NCI-H460 (cell line): ENCODE measurements at places on chromosomes 7 and 10.

- no peak for DNase-seq
These were observed 1.0 kb downstream of the ADCK2 start for GRCh38 chr7:140673774-140674155.

DNA sequence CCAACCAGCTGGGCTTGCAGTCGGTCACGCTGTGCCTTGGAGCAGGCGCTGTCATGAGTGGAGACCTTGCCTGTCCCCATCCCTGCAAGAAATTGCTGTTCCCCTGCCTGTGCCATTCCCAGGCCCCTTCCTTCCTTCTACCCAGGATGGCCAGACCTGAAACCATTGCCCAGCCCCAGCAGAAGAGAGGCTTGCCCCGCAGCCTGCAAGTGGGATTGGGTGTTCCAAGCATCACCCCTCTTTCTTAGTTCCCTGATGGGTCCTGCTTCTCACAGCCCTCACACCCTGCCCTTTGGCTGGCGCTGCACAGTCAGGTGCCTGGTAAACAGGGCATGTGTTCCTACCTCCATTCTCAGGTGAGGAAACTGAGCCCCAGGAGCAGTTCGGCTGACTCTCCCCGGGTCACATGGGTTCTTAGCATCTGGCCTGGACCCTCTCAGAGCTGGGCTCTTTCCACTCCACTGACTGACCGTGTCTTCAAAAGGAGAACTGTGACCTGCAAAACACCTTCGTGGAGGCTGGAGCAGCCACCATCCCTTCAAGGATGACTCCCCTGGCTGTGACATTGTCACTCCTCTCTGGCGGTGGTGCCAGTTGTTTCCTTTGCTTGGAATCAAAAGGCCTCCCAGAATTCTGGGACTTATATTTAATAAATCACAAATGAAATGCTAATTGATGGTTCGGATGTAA, 41.9 kb upstream of the PDCD4 start:
- DNase-seq, result no peak

- no peak for DNase-seq
These were observed 4.6 kb downstream of the UFSP1 start for GRCh38 chr7:100884736-100885439.

GRCh38 chr7:44615149-44615611, 8.8 kb downstream of the OGDH start:
- no peak for DNase-seq

DNA sequence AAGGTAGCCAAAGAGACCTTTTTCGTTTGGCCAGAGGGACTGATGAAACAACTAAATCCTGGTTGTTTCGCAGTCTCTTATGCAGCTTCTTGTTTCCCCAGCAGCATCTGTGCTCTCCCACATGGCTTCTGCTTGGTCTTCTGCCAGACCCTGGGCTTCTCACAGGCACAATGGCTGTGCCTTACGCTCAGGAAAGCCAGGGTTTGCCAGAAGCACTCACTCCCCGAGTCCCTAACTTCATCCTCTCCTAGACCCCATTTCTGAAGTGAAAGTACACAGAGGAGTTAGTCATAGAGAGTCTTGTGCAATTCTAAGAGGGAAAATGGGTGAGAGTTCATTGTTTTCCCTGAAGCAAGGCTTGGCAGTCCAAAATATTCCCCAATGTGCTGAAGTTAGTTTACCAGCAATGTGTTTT, 121.7 kb downstream of the EVX1 start:
- DNase-seq, result no peak

DNA sequence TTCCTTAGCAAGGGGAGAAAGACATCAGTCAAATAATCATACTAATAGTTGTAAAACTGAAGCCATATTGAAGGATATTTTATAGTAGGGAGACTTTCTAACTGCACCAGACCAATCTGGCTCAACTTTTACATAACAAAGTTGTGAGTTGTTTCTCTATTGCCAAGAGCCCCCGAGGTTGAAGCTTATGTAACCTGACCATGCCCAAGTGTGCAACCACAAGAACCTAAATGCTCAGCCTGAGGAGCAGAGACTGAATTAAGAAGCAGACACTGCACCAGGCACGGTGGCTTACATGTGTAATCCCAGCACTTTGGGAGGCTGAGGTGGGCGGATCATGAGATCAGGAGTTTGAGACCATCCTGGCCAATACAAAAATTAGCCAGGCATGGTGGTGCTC, 77.3 kb upstream of the ARMC3 start:
- no peak for DNase-seq

GRCh38 chr10:110681023-110681681, 37.0 kb downstream of the RBM20 start:
- DNase-seq, result peak; percentile 46

DNA sequence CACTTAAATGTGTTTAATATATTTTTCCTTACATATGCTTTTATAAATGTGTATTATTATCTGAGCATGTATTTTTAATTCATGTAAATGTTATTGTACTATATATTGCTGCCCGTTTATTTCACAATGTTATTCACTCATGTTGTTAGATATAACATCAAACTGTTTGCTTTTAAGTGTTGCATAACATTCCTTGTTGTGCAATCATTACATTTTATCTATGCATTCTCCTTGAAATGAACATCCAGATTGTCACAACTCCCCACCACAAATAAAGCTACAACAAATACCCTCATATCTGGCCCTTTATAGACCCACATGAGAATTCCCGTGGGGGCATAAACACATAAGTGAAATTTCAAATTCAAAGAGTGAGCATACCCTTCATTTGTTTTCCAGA, 264.2 kb downstream of the HPSE2 start:
- no peak for DNase-seq

DNA sequence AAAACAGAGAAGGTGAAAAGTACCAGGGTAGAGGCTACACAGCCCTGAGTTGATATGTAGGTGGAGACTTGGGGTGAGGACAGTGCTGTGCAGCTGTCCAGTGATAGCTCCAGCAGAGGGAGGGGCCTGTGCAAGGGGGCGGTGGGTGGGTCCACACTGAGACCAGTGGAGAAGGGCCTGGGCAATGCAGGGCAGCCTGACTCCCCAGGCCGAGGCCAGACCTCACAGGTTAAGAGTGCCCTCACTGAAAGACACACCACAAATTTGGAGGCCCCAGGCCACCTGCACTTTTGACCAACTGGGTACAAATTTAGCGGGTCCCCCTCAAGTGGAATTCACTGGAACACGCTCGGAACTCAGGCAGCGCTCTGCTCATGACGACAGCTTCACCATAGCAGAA, 6.7 kb upstream of the RASGEF1A start:
- DNase-seq, result no peak

- no peak for DNase-seq
These were observed 78.8 kb upstream of the GSDME start for GRCh38 chr7:24836084-24836483.

- no peak for DNase-seq
These were observed 55.9 kb upstream of the PAPSS2 start for GRCh38 chr10:87603769-87604168.

DNA sequence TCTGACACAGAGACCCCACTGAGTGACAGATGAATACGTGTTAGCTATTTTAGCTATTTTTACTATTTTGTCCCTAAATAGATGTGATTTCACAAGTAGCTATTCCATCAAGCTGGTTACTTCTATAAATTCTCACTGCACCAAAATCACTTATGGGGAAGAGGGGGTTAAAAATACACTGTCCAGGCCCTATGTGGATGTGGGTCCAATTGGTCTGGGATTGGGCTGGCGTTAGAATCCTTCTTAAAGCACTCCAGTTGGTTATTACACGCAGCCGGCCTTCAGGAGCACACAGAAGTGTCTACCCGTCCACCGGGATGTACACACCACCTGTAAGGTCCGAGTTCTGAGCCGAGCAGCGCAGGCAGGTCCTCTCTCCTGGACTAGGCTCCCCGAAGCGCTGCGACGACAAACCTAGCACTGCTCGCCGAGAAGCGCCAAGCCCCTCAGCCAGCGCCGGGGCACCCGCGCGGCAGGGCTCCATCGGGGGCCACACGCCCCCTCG, 222.3 kb upstream of the MKLN1 start:
- no peak for DNase-seq

- no peak for DNase-seq
These were observed 356.9 kb downstream of the PCDH15 start for GRCh38 chr10:54444170-54444569.

DNA sequence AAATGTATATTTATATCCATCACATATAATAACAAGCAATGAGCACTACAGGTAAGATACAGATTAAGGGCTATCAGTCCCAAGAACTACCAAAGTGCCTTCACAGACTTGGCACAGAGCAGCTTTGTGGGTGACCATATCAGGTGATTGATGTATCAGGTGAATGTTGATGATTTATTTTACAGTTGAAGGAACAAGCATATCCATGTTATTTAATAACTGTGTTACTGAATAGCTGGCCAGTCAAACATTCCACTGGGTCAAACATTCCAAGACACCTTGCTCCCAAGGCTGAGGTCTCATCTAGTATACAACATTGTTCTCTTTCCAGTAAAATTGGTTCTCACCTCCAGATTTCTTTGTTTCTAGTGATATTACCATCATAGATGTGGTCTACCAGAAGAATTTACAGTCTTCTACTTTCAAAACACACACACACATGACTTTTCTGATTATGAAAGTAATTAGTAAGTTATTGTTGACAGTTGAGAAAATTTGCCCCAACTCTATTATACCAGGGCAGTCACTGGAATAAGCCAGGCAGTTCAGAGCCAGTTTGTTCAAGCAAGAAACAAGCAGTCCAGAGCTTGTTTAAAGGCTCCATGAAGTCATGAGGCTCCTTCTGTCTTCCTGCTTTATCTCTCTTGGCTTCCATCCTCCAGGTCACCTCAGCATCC, 68.2 kb downstream of the ELAPOR2 start:
- DNase-seq, result no peak

GRCh38 chr7:152025077-152025936, at the start of gene GALNT11:
Gene GALNT11 (plus strand): TSS chr7:152025674. CDS start chr7:152094228, 68,554 bp downstream.
- DNase-seq, result peak; percentile 84

DNA sequence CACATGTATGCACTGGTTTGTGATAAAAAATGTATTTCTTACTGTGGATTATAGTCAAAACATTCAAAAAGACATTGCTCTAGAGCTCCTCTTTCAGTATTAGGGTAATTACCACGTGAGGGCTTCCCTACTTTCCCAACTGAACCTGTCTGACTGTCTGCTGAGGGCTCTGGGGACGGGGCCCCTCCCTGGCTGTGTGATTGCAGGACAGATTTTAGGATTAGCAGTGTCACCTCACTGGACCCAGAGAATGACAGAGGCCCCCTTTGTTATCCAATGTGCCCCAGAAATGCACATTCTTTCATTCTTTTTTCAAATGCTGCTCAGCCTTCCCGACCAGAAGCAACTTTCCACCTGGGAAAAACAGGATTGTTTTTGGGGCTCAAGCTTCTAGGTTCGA, 43.6 kb upstream of the MXI1 start:
- no peak for DNase-seq

GRCh38 chr7:99244939-99245338, 27.7 kb upstream of the MYH16 start:
- DNase-seq, result no peak

- DNase-seq, result no peak
These were observed 261.7 kb downstream of the ETV1 start for GRCh38 chr7:13727751-13728150.

- DNase-seq, result no peak
These were observed 225.4 kb upstream of the IMMP2L start for GRCh38 chr7:111787741-111788140.

GRCh38 chr7:124996778-124997177, 67.2 kb upstream of the POT1 start:
- peak; percentile 13 for DNase-seq

DNA sequence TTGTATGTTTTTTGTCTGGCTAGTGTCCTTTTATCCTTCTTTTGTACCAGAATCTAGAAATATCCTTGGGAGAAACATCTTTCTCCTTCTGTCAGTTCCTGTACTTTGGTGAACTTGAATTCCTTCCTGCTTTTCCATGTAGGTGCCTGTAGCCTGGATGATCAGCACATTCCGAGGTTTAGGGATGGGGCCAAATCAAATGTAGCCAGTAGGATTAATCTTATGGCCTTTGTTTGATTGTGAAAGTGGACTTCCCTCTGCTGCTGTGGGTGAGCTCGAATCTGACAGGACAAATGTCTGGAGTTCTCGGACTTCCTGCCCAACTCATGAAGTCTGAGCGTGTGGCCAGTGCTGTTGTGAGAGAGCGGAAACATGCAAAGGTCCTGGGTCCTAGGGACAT, 33.2 kb upstream of the NAMPT start:
- no peak for DNase-seq

GRCh38 chr7:155357573-155358041, 59.9 kb downstream of the INSIG1 start:
- no peak for DNase-seq

DNA sequence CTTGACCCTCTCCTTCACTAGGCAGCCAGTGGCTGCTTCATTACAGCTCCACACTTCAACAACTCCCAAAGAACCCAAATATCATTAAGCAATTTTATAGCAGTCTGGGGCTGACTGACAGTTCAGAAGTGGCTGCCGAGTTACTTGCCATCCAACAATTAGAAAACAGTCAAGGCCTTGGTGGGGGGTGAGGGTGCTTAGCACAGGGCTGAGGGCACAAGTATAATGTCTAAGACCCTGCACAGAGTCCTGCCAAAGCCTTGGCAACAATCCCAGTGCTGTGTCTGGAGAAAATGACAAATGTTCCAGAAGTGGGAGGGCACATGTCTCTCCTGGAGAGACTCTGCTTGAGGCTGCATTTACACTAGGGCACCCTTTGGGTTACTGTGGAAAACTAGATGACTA, 71.1 kb downstream of the CXCL12 start:
- DNase-seq, result no peak

DNA sequence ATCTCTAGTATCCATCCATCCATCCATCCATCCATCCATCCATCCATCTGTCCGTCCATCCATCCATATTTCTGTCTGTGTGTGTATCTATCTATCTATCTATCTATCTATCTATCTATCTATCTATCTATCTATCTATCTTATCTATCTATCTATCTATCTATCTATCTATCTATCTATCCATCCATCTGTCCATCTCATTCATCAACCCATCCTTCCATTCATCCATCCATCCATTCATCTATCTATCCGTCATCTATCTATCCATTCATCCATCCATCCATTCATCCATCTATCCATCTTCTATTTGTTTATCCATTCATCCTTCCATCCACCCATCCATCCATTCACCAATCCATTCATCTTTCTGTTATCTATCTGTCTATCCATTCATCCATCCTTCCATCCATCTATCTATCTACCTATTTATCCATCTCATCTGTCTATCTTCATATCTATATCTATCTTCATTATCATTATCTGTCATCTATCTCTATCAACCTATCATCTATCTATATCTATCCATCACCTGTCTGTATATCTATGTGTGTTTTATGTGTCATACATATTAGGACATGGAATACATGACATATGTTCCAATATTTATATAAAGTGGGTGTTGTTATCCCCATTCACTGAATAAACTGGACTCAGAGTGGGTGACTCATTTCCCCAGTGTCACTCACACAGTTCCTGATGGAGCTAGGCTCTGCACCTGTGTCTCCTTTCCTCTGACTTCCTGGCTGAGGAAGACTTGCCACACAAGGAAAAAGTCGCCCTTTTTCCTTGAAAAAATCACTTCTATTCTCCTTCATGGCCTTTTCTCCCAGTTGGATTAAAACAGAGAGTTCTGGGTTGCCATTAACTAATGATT, 200.1 kb downstream of the CCDC3 start:
- DNase-seq, result no peak
